Iris pigment epithelial cell (primary cell): ENCODE measurements at places on chromosomes 2 and 18.

DNA sequence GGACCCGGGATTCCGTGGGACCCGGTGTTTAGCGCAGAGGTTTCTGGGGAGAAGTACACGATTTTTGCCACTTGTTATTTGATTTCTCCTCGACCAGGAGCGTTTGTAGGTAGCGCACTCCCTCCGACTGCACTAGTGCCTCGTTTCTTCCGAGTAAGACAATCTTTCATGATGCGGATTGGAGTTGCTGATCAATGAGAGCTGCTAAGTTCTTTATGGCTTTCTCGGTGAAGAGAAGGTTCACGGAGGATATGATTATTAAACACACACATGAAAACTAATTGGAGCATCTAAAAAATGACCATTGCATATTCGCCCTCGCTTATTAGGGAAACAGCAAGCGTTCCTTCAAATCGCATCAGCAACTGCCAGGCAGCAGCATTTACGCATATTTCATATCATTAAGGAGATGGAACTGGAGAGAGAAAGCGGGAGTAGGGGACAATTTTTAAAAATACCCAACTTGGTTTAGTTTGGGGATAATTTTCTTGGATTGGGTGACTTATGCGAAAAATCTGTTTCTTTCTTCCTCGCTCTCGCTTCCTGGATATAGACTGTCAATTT lies 616 bp downstream of the EML6 start:
- peak; percentile 41 for DNase-seq

GRCh38 chr18:26803643-26804042 lies 61.9 kb downstream of the AQP4 start:
- DNase-seq = no peak

GRCh38 chr2:106863387-106863786 lies 22.6 kb downstream of the ST6GAL2 start:
- no peak for DNase-seq

DNA sequence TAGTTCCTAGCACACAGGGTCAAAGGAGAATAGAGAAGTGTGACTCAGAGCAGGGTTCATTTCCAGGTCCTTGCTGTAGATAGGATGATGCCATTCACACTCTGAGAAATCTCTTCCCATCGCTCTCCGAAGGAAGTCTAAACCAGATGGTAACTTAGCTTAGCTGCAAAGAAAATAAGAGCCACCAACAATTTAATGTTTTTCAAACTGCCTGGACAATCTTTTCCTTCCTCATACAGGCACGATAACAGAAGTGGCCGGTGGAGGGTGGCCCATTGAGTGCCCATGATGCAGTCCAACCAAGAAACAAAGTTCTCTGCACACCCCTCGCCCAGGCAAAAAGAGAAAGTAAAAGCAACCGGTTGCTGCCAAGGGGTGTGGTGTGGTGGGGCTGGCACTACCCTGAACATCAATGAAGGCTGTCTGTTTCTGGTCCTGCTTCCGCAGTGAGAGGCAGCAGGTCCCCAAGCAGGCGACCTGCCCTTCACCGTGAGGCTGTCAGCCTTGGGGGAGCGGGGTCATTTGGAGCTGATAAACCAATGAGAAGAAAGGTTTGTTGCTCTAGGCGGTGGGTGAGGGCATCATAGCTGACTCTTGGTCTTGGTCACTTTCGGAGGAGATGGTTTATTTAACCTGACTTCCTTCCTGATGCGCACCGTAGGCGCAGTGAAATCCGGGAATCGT lies 105.6 kb upstream of the CD302 start:
- peak; percentile 52 for DNase-seq

GRCh38 chr2:9360110-9360509 lies 63.2 kb downstream of the ITGB1BP1 start:
- no peak for DNase-seq

DNA sequence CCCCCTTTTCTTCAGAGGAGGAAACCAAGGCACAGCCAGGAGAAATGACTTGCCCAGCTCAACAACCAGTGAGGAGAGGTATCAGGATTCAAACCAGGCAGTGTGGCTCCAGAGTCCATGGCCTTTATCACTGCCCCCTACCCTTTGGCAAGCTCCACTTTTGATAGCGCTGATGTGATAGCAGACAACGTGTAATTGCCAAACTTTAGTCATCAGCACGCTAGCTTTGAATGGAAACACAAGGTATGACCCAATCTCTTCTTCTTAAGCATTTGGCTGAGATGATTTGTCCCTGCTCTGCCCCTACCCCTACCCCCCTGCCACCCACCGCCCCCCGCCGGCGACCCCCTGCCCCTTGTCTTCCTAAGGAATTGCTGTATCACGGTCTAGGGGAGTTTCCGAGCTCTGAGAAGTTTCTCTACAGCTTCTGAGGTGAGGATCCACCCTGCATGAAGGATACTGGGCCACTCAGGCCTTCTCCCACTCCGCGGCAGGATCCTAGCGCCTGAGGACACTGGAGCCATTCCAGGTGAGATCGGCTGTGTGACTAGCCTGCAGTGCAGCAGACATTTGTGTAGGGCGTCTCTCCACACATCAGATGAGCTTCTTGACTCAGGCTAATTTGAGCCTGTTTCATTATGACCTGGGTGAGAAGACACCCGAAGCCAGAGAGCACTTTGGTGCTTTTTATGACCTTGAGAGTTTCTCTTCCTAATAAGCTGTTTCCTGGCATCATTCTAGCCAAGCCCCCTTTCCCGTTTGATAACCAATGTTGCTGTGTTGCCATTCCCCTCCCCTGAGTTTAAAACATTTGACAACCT lies 75.1 kb upstream of the MAP4K4 start:
- no peak for DNase-seq

- peak; percentile 65 for DNase-seq
These were observed 3.7 kb upstream of the MFSD6 start for GRCh38 chr2:190404487-190404886.

GRCh38 chr2:223860809-223861738 lies 23.7 kb upstream of the AP1S3 start:
- peak; percentile 84 for DNase-seq

DNA sequence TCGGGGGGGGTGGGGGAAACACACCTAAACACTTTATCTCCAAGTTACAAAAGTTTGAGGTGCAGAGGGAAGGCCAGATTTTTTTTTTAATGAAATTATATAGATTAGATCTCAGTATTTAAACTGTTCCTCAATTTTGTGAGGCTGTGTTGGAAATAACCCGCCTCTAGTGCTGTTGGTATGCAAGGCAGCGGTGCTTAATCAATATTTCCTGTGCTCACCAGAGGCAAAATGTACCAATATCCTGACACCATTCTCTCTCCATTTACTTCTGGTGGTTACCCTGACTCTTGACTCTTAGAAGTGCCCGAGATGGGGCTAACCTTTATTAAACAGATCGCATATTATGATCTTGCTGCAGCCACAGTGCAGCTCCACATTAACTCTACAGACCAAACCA lies 54.8 kb upstream of the EML6 start:
- no peak for DNase-seq
